Activated T-cell treated with anti-CD3 and anti-CD28 coated beads for 1 hour (primary cell): ENCODE measurements at places on chromosomes 13 and 19.

DNA sequence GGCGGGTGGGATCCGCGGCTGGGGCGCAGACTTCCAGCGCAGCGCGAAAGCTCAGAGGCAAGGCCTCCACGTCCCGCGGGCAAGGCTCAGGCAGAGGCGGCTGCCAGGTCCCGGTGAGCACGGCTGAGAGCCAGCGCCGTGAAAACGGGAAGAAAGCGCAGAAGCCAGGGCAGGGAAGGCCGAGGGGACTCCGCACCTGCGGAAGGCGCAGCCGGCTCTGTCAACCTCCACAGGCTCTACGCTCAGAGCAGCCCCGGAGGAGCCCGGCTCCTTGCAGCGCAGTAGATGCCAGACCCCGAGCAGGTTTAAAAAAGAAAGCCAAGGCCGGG lies 131.0 kb downstream of the RNF17 start:
- DNase-seq, result no peak

DNA sequence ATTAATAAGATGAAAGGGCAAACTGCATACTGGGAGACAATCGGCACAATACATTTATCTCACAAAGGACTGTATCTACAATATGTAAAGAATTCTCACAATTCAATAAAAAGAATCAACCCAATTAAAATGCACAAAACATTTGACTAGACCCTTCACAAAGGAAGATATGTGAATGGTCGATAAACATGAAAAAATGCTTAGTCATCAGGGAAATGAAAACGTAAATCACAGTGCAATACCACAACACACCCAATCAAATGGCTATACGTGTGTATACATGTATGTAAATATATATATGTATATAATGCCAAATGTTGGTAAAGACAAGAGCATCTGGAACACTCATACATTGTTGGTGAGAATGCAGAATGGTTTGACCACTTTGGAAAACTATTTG lies 21.9 kb upstream of the RFC3 start:
- DNase-seq, result no peak

DNA sequence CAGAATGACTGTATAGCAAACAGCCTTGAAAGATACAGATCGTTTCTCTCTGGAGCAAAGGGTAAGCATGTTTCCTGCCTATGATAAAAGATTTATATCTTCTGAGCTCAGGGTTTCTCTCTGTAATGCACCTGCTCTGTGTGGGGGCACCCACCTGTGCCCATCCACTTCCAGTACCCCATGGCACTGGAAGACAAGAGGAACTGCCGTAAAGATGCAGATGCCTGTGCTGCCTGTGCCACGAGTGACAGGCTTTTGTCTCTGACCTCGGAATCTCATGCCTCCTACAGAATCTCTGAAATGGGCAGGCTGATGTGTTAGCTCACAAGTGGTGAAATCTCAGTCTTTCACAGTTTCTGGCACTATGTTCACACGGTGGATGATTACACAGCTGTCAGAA lies 50.3 kb upstream of the ATP11A start:
- DNase-seq, result no peak

GRCh38 chr19:14763497-14764145 lies 14.7 kb downstream of the ADGRE2 start:
- DNase-seq, result no peak

GRCh38 chr19:17965370-17966128 lies 1.4 kb upstream of the KCNN1 start:
- no peak for DNase-seq

DNA sequence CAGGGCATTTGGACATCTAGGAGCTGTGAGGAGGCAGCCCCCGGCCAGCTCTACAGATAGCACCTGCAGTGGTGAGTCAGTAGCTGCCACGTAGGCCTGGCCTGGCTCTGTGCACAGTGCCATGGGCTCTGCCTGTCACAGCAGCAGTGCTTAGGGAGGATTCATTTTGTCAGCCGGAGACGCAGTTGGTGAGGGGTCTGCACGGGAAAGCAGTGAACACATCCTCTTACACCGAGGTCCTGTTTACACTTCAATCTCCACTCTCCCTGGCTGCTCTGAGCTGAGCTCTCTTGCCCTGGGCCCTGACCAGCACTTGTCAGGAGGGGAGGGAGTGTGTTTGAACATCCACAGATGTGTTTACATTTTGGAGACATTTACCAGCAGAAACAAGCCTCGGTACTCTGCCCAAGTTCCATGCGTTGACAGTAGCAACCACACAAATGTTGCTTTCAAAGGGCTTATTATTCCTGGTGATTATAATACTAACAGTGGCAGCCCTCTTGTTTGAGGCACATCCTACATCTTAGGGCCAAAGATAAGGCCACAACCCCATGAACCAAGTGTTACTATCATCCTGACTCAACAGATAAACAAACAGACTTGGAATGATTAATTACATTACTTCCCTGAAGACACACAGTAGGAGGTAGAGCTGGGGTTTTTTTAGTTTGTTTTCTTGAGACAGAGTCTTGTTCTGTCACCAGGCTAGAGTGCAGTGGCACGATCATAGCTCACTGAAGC lies 148.9 kb downstream of the USP12 start:
- DNase-seq, result no peak

DNA sequence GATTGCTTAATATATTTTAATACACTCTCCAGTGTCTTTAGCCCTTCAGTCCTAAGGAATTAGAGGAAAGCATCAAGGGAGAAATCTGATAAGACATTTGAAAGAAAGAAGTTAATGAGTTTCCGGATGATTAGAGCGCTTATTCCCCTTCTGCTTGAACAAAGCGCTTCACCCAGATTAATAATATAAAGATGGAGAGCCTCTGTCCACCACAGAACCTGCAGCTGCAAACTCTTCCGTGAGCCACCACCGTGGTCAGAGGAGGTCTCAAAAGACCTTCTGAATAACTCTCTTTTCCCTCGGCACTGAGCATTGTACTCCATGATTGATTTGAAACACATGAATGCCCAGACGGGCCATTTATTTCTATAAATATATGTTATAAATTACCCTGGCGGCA lies 14.2 kb upstream of the TUBGCP3 start:
- DNase-seq, result no peak

DNA sequence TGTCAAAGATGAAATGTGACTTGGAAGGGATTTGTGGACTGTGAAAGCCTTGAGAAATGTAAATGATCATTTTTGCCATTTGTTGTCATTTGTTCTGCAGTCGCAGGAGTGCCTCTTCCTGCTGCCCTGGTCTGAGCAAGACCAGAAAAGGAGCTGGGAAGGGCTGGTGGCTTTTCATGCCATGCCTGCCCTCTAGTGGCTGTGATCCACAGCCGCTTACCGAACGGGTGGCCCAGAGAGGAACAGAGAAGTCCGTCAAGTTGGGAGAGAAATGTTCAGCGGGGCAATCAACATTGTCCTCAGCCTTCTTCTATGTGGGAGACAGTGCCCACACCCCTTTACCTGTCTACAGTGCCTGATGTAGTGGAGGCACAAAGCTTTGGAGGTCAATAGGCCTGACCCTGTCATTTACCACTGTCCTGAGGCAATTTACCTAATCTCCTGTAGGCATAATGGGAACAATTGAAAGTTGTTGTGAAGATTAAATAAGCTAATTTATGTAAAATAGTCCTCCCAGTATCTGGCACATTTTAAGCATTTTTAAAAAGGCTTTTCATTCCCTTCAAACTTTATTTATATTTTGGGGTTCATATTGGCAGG lies 224.5 kb downstream of the B3GLCT start:
- peak; percentile 35 for DNase-seq

DNA sequence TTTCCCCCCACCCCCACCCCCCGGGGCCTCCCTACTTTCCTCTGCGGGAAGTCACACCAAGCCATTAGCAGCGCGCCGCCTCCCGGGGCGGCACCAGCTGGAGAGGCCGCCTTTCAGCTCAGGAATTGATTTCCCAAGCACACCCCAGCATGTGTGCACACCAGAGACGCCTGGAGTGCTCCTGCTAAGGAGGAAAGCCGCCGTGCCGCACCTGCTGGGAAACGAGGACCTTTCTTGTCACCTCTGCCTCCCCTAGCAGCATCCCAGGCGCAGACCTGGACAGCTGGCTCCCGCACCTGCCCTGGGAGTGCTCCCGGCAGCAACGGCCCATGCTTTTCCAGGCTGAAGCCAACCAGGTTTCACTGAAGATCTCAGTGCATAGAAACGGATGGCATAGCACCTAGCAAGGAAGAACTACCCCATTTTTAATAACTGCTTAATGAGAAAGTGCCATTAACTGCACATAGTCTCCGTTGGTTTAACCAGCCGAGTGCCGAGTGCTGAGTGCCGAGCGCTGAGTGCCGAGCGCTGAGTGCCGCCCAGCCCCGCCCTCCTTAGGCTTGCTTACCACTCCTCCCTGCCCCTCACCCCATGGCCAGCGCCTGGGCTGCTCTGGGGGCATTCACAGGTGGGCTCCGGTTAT lies 165.0 kb downstream of the USP12 start:
- DNase-seq, result no peak

- DNase-seq, result no peak
These were observed 497 bp upstream of the MLNR start for GRCh38 chr13:49219647-49220035.

DNA sequence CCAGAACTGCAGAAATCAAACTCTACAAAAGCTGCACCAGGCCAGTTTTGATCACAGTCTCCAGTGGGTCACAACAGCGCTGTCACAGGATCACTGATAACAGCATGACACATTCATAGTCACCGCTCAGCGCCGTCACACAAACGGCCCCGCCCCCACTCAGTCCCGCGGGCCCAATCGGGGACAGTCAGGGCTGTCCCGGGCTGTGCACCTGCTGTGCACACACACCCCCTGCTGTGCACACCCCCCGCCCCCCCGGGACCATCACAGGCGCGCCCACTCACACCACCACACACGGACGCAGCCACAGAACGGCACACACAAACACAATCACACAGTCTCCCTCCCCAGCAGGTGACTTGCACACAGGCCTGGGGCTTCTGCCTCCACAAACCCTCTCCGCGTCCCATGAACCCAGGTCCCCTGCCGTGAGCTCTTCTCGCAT lies 435 bp upstream of the ZNF382 start:
- peak; percentile 82 for DNase-seq

DNA sequence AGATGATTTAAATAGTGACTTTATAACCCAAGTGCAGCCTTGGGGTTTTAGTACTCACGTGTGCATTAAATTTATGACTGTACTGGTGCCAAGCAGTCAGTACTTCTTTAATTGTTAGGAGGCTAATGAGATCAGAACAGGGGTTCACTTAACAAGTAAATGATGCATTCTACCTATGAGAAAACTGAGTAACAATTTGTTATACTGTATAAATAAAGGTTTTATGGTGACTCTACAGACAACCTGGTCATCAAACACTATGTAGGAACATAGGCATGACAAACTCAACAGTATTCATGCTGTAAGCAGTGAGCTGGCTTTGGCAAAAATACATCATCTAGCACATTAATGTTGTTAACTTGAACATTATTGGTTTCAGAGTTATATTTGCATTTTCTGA lies 75.6 kb downstream of the UBL3 start:
- DNase-seq, result no peak

DNA sequence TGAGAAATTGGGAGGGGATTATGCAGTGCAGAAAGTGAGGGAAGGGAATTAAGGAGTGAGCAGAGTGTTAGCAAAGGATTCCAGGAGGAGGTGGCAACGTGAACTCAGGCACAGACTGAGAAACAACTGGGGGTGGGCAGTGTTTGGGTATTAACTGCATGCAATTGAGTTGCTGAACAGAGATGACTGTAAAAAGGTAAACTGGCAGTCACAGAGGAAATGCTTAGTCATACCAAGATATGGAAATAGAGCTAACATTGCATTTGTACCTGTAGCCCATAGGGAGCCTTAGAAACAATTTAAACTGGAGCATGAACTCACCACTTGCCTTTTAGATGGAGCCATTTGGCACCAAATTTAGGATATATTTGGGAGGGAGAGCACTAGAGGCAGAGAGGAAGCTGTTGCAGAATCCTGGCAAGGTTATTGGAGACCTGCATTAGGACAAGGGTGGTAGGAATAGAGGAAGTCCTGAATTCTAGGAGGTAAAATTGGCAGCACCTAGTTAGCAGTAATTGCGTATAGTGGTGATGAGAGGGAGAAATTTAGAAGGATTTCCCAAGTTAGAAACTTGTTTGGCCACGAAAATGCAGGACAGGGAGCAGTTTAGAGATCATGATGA lies 100.6 kb upstream of the FRY start:
- no peak for DNase-seq
